BE2C (cell line): ENCODE measurements at places on chromosomes 11 and 22.

GRCh38 chr11:6357222-6357621 lies 33.1 kb upstream of the SMPD1 start:
- DNase-seq: peak; percentile 61

GRCh38 chr11:91871791-91872190 lies 352.8 kb upstream of the FAT3 start:
- no peak for DNase-seq

DNA sequence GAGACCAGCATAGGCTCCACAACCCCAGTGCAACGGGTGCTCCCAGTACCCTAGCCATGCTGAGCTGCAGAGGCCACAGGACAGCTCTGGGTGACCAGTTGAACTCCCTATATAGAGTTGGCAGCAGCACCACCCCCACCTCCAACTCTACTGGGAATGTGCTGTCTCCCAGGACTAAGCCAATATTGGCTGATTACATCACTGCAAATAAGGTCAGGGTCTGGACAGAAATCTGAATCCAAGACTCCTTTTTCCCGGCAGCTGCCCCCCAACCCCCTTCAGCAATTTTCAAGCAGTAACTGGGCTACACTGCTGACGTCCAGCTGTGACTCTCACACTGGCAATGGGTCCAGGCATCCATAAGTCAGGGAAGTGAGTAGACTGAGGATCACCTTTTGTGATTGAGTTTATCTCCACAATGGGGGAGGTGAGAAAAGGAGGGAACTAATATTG lies at the start of gene HPX:
HPX (minus strand) TSS at position 82 of the 453 bp plus-strand sequence; CDS start at position 58, 24 bp downstream.
- DNase-seq: no peak

GRCh38 chr11:269146-269890 lies 8.9 kb upstream of the NLRP6 start:
- DNase-seq: no peak

DNA sequence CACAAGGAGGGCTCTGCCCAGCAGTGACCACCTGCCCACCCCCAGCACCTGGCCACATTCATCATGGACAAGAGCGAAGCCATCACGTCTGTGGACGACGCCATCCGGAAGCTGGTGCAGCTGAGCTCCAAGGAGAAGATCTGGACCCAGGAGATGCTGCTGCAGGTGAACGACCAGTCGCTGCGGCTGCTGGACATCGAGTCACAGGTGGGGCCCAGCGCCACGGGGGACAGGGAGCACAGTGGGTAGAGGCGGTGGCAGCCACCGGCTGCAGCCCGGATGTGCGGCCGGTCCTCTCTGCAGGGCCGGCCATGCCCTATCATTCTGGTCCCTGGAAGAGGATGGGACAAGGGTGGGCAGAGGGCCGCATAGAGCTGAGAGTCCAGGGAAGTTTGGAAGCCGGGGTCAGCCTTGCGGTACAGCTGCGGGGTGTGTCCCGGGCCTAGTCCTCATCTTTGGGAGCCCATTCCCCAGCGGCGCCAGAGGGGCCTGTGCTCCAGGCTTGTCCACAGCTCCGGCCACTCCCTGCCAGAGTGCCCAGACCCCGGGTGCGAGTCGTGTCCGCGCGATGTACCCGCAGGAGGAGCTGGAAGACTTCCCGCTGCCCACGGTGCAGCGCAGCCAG lies 14.1 kb downstream of the EPS8L2 start:
- DNase-seq: no peak

DNA sequence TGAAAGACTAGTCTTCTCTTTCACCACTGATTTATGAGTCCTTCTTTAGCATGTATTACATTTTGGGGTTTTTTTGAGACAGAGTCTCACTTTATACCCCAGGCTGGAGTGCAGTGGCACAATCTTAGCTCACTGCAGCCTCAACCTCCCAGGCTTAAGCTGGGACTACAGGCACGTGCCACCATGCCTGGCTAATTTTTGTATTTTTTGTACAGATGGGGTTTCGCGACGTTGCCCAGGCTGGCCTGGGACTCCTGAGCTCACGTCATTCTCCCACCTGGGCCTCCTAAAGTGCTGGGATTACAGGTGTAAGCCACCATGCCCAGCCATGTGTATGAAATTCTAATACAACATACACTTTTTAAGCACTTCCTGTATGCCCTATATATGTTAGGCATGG lies 26.3 kb upstream of the CXCR5 start:
- DNase-seq: no peak

GRCh38 chr22:36901411-36902142 lies 11.9 kb upstream of the CSF2RB start:
- no peak for DNase-seq

GRCh38 chr11:126512741-126513715 lies 157.5 kb downstream of the ST3GAL4 start:
- DNase-seq: peak; percentile 75

DNA sequence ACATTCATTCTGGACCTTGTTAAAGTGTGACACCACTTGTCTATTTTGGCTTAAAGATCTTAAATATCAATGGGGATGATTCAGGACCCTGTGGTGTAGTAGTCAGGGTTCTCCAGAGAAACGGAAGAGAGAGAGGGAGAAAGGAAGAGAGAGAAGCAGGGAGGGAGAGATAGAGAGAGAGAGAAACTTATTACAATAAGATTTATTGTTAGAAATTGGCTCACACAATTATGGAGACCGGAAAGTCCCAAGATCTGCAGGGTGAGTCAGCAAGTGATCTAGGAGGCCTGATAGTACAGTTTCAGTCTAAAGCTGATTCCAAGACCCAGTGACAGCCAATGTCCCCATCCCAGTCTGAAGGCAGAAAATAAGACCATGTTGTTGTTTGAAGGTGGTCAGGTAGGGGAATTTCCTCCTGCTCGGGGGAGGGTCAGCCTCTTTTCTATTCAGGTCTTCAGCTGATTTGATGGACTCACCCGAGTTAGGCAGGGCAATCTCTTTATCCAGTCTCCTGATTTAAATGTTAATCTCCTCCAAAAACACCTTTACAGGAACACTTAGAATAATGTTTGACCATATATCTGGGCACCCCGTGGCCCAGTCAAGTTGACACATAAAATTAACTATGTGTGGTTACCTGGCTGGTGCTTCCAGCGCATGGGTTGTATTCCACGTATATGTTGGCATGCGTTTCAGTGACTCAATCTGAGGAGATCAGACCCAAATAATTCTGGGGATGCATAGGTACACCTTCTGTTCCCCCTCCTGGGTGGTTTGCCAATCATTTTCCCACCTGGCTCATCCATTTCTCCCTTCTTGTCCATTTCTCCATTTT lies 1350.5 kb downstream of the TBC1D22A start:
- DNase-seq: no peak

GRCh38 chr11:68813773-68814172 lies 27.9 kb downstream of the CPT1A start:
- no peak for DNase-seq

DNA sequence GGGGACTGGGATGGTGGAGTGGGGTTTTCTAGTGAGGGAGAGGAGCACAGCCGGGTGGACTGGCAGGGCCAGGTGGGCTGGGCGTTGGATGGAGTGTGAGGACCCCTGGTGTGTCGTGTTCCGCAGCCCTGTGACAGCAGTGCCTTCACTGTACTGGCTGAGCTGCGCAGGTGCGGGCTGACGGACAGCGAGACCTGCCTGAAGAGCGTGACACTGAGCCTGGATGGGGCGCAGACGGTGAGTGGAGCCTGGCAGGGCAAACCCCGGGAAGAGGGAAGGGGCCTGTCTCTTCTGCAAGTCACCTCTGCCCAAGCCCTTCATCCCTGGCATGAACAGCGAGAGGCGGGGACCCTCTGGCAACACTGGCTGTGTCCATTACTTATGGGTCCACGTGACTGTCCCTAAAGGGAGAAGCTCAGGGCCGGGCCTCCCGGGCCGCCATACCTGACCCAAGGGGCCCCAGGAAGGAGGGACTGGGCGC lies 10.0 kb downstream of the MUC5AC start:
- no peak for DNase-seq

DNA sequence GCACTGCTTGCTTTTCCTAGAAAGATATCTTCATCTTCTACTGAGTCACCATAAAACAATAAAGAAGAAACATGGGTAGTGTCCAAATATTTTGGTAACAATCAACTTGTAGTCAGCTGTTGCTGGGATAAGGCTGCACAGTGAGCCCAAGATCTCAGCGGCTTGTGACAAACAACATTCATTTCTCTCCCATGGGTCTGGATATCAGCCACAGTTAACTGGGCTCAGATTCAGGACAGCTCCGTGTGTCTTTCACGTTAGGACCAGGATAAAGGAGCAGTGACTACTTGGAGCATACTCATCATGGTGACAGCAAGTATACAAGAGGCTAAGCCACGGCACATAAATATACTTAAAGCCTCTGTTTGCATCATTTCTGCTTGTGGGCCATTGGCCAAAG lies 27.9 kb upstream of the GRK3 start:
- no peak for DNase-seq

DNA sequence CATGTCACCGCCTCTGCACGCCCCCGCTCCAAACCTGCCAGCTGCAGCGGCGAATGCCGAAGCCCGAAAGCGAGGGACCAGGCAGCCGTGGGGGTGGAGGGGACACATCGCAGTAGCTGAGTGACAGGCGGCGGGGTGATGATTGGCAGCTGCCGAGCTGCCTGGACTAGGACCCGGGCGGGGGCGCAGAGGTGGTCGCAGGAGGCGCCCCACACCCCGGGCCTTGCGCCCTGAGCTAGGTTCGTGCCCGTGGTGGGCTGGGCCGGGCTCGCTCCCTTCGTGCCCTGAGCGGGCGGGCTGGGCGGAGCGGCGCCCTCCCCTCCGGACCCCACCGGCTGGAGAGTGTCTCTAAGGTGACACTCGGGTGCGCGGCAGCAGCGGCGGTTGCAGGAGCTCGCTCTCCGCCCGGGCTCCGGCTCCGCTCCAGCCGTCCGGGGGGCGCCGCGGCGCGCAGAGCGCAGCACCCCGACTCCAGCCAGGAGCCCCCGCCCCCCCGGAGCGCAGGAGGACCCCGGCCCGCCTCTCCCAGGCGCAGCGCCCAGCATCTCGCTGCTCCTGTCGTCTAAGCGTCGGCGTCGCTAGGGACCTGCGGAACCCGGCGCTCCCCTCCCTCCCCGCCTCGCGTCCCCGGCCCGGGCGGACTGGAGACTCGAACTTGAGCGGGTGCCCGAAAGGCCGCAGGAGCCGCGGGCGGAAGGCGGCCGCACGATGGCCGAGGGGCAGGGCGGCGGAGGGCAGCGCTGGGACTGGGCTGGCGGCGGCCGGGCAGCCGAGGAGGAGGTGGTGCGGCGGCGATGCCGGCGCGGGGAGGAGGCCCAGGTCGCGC lies 14.5 kb upstream of the DGKZ start:
- DNase-seq: no peak

GRCh38 chr11:115134926-115135325 lies 369.3 kb downstream of the CADM1 start:
- DNase-seq: no peak

DNA sequence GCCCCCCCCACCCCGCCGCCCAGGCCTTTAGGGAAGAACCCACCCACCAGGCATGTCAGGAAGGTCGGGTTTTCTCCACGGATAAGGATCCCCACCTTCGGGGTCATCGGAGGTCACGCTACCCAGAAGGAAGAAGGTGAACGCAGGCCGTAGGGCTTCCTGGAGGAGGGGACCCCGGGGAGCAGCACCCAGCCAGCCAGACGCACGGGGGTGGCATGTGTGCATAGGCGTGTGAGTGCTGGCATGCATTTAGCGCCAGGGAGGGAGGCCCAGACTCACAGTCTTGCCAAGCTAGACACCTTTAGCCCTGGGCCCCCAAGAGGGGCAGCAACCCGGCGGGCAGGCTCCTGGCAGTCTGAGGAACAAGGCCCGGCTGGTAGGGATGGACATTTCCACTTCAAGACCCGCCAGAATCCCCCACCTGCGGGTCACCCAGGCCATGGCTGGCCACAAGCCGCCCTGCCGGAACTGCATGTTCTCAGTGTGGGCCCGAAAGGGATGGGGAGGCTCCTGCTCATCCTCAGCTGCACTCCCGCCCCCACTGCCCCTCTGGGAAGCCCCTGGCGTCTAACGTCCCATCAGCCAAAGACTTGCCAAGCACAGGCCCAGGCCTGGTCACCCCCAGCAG lies 16.7 kb upstream of the PIM3 start:
- no peak for DNase-seq

DNA sequence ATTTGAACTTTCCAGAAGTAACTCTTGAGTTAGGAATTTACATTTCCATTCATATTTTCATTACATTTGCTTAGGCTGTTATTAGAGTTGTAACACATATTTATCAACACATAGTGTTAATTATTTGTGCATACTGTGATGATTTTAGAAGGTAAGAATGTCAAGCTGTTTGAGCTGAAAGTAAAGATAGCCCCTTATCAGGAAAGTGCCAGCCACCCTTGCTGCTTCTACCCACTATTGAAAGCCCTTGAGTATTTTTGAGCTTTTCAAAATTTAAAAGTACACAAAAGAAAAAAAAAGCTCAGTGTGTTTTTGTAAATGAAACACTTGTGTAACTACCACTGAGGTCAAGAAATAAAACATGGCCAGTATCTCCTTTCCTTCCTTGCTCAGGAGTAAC lies 8.0 kb downstream of the APLP2 start:
- DNase-seq: no peak

- DNase-seq: no peak
Observed at GRCh38 chr11:67285541-67286498, 3.3 kb upstream of the ANKRD13D start.

- DNase-seq: no peak
Observed at GRCh38 chr22:43795320-43795719, 16.8 kb downstream of the EFCAB6 start.

DNA sequence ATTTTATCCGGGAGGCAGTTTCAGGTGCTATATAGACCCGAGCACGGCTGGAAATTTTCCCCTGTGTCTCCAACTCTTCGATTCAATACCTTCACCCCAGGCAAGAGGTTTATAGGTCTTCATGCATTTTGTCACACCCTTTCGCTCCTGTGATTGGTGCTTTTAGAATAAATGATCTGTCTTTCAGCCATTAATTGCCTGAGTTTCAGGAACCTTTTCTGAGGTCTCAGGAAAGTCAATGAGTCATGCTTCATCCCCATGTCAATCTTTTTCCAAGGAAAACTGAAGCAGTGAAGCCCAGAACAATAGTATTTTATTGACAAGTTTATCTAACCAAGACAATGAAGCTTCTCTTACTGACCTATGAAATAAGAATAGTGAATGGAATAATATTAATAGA lies 29.9 kb downstream of the FAM181B start:
- DNase-seq: no peak

DNA sequence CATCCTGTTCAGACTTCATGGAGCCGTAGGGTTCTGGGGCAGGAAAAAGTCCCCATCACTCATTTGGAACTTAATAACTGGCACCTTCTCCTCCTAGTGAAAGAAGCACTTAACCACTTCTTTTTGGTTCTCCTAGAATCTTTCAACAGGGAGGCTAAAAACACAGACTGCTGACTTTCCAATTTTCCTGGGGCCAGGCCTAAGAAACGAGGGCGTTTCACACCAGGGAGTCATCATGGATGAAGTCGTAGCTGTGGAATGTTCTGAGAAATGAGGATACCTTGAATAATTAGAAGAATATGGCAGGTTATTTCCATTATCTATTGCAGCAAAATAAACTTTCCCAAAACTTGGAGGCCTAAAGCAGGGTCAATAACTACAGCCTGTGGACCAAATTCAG lies 26.0 kb upstream of the API5 start:
- DNase-seq: no peak

- DNase-seq: no peak
Observed at GRCh38 chr11:62614275-62614674, 1.2 kb downstream of the ROM1 start.
